ENCODE measurements at places on chromosomes 6 and 20. TPM values are rescaled to one million over a fixed set of nuclear protein-coding genes. Genes with fewer than 3 reads are reported as not detected.

DNA sequence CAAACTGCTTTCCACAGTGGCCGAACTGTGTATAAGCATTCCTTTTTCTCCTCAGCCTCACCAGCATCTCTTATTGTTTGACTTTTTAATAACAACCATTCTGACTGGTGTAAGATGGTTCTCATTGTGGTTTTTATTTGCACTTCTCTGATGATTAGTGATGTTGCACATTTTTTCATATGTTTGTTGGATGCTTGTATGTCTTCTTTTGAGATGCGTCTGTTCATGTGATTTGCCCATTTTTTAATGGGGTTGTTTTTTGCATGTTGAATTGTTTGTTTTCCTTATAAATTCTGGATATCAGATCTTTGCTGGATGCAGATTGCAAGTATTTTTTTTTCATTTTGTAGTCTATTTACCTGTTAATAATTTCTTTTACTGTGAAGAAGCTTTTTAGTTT is 11.2 kb upstream of the ZSCAN12 start:
- DNase-seq, result no peak
- no peaks in the 10 kb centered on the region for H3K36me3 ChIP-seq
- no peaks in the 10 kb centered on the region for H3K4me1 ChIP-seq
- H3K27ac ChIP-seq, result no peak overlapping the region
- H3K4me3 ChIP-seq, result no peak overlapping the region

The C4B gene
- total RNA-seq, result 5.6 TPM

The HLA-DRB5 gene
- 0.32 TPM for total RNA-seq

The TGM2 gene
- 44.9 TPM for total RNA-seq

The ZBP1 gene
- total RNA-seq, result 2.4 TPM

DNA sequence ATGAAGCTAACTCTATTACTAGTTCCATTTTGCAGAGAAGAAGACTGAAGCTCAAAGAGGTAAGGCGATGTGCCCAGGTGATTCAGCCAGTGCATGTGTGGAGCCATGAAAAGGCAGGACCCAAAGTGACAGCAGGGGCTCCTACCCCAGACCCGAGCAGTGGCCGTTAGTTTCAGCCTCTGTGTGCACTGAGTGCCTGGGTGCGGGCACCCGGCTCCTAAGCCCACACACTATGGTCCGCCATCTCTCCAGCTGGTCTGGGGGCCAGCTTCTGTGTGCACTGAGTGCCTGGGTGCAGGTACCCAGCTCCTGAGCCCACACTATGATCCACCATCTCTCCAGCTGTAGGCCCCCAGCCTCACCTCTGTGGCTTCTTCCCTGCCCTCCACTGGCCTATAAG is 123.5 kb upstream of the CST7 start:
- no peak for DNase-seq
- no peak overlapping the region for H3K27ac ChIP-seq
- H3K36me3 ChIP-seq, result no peaks in the 10 kb centered on the region
- H3K27me3 ChIP-seq, result no peaks in the 10 kb centered on the region

DNA sequence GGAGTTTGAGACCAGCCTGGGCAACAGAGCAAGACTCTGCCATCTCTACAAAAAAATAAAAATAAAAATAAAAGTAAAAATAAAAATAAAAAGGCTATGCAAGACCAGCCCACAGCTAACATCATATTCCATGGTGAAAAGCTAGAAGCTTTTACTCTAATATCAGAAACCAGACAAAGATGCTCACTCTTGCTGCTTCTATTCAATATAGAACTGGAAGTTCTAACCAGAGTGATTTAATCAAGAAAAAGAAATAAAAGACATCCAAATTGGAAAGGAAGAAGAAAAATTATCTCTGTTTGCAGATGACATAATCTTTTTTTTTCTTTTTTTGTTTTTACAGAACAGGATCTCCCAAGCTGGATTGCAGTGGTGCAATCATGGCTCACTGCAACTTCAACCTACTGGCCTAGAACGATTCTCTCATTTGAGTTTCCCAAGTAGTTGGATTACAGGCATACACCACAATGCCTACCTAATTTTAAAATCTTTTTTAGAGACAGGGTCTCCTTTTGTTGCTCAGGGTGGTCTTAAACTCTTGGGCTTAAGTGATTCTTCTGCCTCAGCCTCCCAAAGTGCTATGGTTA is 100.7 kb upstream of the JAG1 start:
- H3K36me3 ChIP-seq, result no peaks in the 10 kb centered on the region
- no peaks in the 10 kb centered on the region for H3K4me1 ChIP-seq
- H3K27ac ChIP-seq, result no peak overlapping the region
- H3K4me3 ChIP-seq, result no peak overlapping the region

DNA sequence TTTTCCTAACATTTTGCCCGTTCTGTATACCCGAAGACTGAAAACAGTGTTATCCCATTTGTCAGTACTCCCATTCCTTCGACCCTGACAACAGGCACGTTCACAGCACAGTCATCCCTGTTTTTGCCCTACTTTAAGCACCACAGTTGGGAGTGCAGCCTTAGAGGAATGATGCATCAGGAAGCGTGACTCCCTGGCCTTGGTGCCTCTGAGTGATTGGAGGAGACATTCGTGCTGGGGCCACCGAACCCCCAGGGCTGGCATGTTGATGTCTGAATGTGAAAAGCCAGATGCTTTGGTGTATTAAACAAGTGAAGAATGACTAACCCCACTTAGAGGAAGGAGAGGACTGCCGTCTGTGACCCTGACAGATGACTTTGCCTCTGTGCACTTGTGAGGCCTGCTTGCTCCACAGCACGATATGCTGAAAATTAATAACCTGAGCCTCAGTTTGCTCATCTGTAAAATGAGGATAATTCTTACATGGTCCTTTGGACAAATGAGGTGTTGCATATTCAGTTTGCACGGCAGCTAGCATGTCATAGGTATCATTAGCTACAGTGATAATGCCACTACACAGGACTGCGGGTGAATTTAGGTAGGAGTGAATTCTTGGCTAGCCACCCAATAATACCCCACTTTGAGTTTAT is 36.0 kb downstream of the STK35 start:
- H3K27ac ChIP-seq, result no peak overlapping the region
- DNase-seq, result no peak
- no peak overlapping the region for H3K4me3 ChIP-seq
- H3K4me1 ChIP-seq, result peaks cover 13% of the 10 kb centered on the region
- no peaks in the 10 kb centered on the region for H3K36me3 ChIP-seq

The TMC2 gene
- total RNA-seq, result 0.33 TPM
